IPS DF 19.7 (cell line): ENCODE measurements at places on chromosomes 16 and 17.

- DNase-seq, result no peak
Measured at GRCh38 chr16:11198828-11199227, 57.2 kb downstream of the SOCS1 start.

GRCh38 chr17:21129023-21129681 lies 2.4 kb downstream of the DHRS7B start:
- DNase-seq, result no peak

GRCh38 chr17:2749058-2749783 lies at the start of gene CCDC92B:
Gene CCDC92B, minus strand, starts transcription at chr17:2749652. Its CDS starts 14,507 bp downstream, at chr17:2735145.
- no peak for DNase-seq

- no peak for DNase-seq
Measured at GRCh38 chr17:36546418-36547093, 1.8 kb downstream of the GGNBP2 start.

GRCh38 chr17:10357768-10358167 lies 15.0 kb downstream of the MYH13 start:
- no peak for DNase-seq

GRCh38 chr17:41835214-41835799 lies 725 bp downstream of the NT5C3B start:
- DNase-seq, result no peak

DNA sequence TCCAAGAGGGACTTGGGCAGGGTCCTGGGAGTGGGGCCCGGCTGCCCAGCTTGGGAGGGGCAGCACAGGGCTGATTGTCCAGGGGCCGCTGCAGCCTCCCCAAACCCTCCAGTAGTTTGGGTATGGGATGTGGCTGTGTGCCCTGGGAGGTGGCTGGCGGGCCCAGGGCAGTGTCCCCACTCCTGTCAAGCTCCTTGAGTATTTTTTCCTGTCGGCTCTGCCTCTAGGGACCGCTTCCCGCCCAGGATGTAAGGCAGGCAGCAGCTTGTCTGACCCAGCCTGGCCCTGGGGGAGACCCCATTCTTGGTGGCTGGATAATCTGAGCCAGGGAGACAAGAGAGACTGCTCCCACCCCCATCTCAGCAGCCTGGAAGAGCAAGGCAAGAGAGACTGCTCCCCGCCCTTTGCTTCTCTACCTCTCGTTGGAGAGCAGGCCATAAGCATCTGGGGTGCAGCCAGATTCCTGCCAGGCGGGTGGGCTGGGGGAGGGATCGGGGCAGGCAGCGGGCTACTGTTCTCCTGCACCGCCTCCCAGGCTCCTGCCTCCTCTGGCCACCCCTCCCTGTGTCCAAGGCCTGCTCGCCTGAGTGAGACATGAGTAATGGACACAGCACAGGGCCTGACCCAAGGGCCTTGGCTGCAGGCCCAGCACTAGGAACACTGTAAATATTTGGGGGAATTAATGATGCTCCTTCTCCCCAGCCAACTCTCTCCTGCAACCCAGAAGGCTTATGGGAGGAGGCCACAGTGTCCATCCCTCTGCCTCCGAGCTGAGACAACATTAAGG lies 18.4 kb upstream of the ITGA3 start:
- DNase-seq, result no peak

DNA sequence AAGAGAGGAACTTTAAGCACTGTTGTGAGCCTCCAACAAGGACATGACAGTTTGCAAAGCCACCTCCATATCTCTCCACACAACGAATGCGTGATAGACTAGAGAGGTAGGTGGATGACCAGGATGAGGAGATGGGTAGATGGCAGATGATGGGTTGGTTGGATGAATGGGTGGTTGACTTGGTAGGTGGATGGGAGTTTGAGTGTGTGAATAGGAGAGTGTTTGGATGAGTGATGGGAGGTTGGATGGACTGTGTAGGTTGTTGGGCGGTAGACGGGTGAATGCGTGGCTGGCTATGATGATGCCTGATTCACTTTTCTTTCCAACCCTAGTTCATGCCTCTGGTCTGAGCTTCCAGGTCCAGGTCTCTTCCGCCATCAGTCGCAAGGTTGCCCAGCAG lies 4.1 kb downstream of the CDH16 start:
- DNase-seq, result no peak

DNA sequence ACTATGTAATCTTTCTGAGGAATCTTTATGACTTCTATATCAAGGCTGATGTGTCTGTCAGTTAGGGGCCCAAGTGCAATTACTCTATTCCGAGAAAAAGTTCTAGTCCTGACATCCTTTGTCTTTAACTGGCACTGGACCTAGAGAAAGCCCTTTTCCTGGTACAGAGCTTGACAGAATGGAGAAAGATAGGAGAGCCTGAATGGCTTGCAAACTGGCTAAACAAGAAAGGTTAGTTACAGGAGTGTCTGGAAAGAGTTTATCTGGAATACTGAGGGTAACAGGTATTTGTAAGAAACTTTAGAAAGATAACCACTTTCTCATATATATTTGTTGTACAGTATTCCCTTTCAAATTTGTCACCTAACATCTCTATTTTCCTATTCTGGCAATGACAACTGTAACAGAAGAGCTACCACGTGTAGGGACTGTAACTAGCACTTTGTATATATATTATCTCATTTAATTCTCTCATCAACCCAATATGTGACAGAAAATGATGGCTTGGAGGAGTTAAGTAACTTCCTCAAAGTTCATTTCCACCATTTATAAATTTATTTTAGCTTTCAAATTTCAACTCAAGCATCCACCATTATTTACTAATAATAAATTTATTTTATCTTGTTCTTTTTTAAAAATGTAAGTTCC lies 97.4 kb upstream of the C17orf78 start:
- DNase-seq, result no peak

- no peak for DNase-seq
Measured at GRCh38 chr17:40293363-40293762, 5.7 kb downstream of the CDC6 start.

DNA sequence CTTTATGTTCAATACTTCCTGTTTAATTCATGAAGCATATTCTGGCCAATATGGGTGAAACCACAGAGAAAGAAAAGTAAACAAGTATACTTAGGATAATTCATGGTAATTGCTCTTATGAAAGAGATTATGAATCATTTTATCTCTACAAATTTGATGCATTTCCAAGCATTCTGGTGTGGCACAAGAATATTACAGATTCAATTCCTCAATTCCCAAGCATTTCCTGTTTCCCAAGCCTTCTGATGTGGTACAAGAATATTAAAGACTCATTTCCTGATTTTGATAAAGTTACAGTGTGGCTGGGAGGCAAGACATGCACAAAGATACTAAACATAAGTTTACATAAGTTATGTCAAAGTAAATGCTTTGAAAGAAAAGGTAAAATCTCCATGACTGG lies 126.1 kb upstream of the NUDT7 start:
- no peak for DNase-seq

GRCh38 chr17:62572888-62573401 lies 54.5 kb upstream of the MRC2 start:
- no peak for DNase-seq

DNA sequence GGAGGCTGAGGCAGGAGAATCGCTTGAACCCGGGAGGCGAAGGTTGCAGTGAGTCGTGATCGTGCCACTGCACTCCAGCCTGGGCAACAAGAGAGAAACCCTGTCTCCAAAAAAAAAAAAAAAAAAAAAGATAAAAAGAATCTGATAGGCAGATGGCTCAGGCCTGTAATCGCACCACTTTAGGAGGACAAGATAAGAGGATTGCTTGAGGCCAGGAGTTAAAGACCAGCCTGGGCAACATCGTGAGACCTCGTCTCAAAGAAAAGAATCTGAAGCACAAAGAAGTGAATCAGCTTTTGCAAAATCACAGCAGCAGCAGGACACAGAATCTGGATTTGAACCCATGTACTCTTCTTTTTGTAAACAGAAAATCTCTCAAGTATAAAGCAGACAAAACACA lies 7.6 kb downstream of the NOB1 start:
- DNase-seq, result no peak

- no peak for DNase-seq
Measured at GRCh38 chr17:6548578-6549330, 7.6 kb downstream of the PITPNM3 start.

GRCh38 chr16:6548507-6548906 lies 784.1 kb upstream of the RBFOX1 start:
- no peak for DNase-seq
